Breast epithelium (tissue), 4 donors: ENCODE measurements at places on chromosomes 4 and X.
A peak's percentile ranks its signal among the peaks of the same experiment; 100 is the strongest.

GRCh38 chrX:154799556-154800348, 5.5 kb downstream of the MPP1 start:
- H3K27ac ChIP-seq = no peak overlapping the region
- H3K4me1 ChIP-seq = no peaks in the 10 kb centered on the region
- no peaks in the 10 kb centered on the region for H3K27me3 ChIP-seq
- H3K4me3 ChIP-seq = no peak overlapping the region
- H3K36me3 ChIP-seq = no peaks in the 10 kb centered on the region
- DNase-seq = no peak

GRCh38 chr4:87118421-87118820, 102.0 kb downstream of the KLHL8 start:
- H3K4me1 ChIP-seq = no peaks in the 10 kb centered on the region
- H3K27ac ChIP-seq = peak overlapping the region; percentile 9
- peaks cover 17% of the 10 kb centered on the region for H3K36me3 ChIP-seq
- H3K4me3 ChIP-seq = no peak overlapping the region
- no peaks in the 10 kb centered on the region for H3K27me3 ChIP-seq

GRCh38 chr4:55765070-55765469, 54.5 kb upstream of the EXOC1L start:
- H3K27ac ChIP-seq = no peak overlapping the region
- no peaks in the 10 kb centered on the region for H3K27me3 ChIP-seq
- no peak for DNase-seq
- no peaks in the 10 kb centered on the region for H3K36me3 ChIP-seq

DNA sequence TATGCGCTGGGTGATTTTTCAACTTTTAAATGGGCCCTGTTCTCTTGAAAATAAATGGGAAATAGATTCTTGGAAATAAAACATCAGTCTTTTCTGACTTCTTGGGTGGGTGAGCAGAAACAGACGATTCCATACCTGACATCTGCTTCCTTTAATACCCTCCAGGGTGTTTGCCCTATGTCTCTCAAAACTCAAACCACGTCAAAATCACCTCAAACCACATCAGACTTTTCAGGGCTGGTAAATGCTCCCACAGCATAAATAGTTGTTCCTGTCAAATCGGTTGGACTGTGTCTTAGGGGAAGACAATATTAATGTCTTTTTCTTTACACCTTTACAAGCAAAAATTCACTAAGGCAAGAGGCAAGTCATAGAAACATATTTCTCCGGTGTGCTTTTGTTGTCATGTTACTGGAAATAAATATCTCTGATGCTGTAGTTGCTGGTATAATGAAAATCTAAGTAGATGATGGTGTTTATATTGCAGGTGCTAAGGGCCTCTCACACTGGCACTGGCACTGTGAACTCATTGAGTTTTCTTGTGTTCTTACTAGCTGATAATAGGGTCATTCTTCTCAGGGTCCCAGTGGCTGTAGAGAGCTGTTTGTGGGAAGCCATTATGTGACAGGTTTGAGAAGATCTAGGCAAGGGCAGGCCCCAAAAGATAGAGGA, 380.4 kb downstream of the RAPGEF2 start:
- H3K27ac ChIP-seq = no peak overlapping the region
- no peak overlapping the region for H3K4me3 ChIP-seq
- H3K27me3 ChIP-seq = no peaks in the 10 kb centered on the region
- no peaks in the 10 kb centered on the region for H3K36me3 ChIP-seq
- H3K4me1 ChIP-seq = no peaks in the 10 kb centered on the region

- no peak overlapping the region for H3K4me3 ChIP-seq
- H3K4me1 ChIP-seq = no peaks in the 10 kb centered on the region
- H3K27me3 ChIP-seq = no peaks in the 10 kb centered on the region
- no peak overlapping the region for H3K27ac ChIP-seq
- no peak for DNase-seq
Observed at GRCh38 chr4:105650190-105650589, 58.3 kb downstream of the INTS12 start.

GRCh38 chr4:86181585-86181984, 178.3 kb downstream of the MAPK10 start:
- H3K4me3 ChIP-seq = no peak overlapping the region
- H3K27ac ChIP-seq = no peak overlapping the region
- H3K36me3 ChIP-seq = peaks cover under 1% of the 10 kb centered on the region

DNA sequence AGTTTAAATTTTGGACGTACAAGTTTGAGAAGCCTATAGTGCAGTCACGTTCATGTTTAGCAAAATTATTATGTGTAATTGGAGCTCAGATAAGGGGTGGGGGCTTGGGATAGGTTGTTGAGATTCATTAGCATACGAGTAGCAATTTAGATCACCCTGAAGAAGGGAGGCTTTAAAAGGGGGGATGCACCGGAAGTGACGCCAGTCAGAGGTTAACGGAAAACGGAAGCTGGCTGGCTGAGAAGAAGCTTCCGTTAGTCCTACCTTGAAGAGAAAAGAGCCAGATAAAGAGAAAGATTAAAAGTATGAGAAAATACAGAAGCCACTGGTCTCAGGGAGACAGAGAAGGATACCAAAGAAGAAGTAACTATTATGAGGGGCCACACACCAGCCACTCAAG, 1.1 kb upstream of the NXT2 start:
- H3K36me3 ChIP-seq = no peaks in the 10 kb centered on the region
- H3K27me3 ChIP-seq = peaks cover 50% of the 10 kb centered on the region
- H3K4me3 ChIP-seq = no peak overlapping the region
- no peaks in the 10 kb centered on the region for H3K4me1 ChIP-seq
- no peak overlapping the region for H3K27ac ChIP-seq
- DNase-seq = no peak

- no peaks in the 10 kb centered on the region for H3K27me3 ChIP-seq
- DNase-seq = no peak
- no peak overlapping the region for H3K27ac ChIP-seq
- H3K36me3 ChIP-seq = no peaks in the 10 kb centered on the region
Observed at GRCh38 chr4:70678383-70678999, 9.8 kb upstream of the UTP3 start.

- no peak for DNase-seq
- no peaks in the 10 kb centered on the region for H3K4me1 ChIP-seq
- H3K27ac ChIP-seq = no peak overlapping the region
- H3K27me3 ChIP-seq = no peaks in the 10 kb centered on the region
Observed at GRCh38 chrX:44314259-44314734, 29.2 kb downstream of the EFHC2 start.

DNA sequence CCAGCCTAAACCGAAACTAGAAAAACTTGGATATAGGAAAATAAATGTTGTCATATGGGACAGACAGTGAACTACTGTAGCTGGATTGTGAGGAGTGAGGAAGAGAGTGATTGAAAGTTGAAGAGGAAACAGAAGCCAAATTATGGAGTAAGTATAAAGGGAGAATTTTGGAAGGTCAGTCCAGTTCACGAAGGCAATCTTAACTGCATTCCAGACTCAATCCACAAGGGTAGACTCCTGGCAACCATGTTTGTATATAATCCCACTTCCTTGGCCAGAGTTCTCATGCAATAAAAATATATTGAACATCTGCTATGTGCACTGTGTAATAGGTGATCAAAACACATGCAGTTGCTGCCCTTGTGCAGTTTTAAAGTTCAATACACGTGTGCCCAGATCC, 58.6 kb upstream of the CAMK2D start:
- H3K4me3 ChIP-seq = no peak overlapping the region
- no peak overlapping the region for H3K27ac ChIP-seq
- no peaks in the 10 kb centered on the region for H3K36me3 ChIP-seq
- no peaks in the 10 kb centered on the region for H3K27me3 ChIP-seq
- no peak for DNase-seq

GRCh38 chrX:109498434-109498833, 16.5 kb upstream of the GUCY2F start:
- H3K27me3 ChIP-seq = peaks cover 73% of the 10 kb centered on the region
- no peak for DNase-seq
- no peak overlapping the region for H3K4me3 ChIP-seq

DNA sequence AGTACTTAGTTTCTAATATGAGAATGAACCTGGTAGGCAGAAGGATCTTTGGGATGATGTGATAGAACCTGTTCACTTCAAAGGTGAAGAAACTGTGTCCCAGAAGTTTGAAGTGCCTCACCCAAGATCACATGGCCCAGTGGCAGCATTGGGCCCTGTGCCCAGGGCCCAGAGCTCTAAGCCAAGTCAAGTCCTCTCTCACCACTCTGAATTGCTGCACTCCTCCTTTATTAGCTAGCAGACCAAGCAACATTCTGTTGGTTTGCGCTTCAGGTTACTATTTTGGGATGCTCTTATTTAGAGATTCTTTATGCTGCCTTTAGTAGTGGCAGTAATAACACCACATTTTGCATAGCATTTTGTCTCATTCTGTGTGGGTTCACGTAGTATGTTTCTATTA, 82.7 kb downstream of the PARM1 start:
- H3K4me1 ChIP-seq = no peaks in the 10 kb centered on the region
- H3K27ac ChIP-seq = no peak overlapping the region
- no peak overlapping the region for H3K4me3 ChIP-seq
- no peaks in the 10 kb centered on the region for H3K36me3 ChIP-seq

DNA sequence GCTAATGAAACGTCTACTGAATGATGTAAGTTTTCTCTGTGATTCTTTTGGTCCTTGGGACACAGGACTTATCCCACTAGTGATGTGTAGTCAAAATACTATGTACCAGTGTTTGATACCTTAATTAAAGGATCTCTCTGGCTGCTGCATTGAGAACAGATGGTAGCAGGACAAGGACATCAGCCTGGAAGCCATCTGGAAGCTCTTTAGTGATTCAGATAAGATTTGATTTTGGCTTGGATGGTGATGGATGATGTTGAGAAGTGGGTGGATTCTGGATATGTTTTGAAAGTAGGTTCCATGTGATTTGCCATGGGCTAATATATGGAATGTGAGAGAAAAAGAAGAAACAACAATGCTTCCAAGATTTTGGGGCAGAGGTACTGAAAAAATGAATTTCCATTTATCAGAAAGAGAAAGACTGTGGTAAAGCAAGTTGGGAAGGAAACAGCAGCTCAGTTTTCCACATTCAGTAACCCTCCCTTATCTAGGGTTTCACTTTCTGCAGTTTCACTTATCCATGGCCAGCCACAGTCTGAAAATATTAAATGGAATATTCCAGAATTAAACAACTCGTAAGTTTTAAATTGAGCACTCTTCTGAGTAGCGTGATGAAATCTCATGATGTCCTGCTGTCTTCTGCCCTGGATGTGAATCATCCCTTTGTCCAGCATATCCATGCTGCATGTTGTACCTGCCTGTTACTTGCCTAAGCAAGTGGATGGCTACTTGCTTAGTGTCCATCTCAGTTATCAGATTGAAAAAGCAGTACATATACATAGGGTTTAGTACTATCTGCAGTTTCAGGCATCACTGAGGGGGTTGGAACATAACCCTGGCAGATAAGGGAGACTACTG, 15.6 kb downstream of the CD38 start:
- no peak for DNase-seq
- H3K4me3 ChIP-seq = no peak overlapping the region
- H3K36me3 ChIP-seq = no peaks in the 10 kb centered on the region
- no peak overlapping the region for H3K27ac ChIP-seq
- H3K27me3 ChIP-seq = no peaks in the 10 kb centered on the region
- no peaks in the 10 kb centered on the region for H3K4me1 ChIP-seq

DNA sequence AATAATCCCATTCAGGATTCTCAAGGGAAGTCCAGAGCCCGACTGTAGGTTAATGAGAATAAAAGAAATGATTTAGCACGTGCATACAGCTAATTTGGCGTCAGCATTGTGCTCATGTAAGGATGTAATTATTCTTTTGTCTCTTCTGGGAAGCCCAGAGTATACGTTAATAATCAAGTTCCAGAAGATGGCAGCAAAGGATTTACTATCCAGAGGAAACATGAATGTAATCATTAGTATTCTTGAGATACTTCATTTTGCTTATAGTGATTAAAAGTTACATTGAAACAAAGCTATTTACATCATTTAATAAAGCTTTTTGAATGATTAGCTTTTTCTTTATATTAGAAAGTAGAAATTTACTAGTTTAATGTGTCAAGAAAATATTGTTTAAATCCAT, 27.1 kb upstream of the MAP9 start:
- no peaks in the 10 kb centered on the region for H3K4me1 ChIP-seq
- no peak for DNase-seq

- no peak overlapping the region for H3K27ac ChIP-seq
- H3K4me3 ChIP-seq = no peak overlapping the region
- no peaks in the 10 kb centered on the region for H3K4me1 ChIP-seq
- H3K27me3 ChIP-seq = no peaks in the 10 kb centered on the region
- DNase-seq = no peak
- H3K36me3 ChIP-seq = no peaks in the 10 kb centered on the region
Observed at GRCh38 chr4:103207673-103208072, 9.5 kb upstream of the CENPE start.
